ENCODE measurements at places on chromosomes 2 and 18.

DNA sequence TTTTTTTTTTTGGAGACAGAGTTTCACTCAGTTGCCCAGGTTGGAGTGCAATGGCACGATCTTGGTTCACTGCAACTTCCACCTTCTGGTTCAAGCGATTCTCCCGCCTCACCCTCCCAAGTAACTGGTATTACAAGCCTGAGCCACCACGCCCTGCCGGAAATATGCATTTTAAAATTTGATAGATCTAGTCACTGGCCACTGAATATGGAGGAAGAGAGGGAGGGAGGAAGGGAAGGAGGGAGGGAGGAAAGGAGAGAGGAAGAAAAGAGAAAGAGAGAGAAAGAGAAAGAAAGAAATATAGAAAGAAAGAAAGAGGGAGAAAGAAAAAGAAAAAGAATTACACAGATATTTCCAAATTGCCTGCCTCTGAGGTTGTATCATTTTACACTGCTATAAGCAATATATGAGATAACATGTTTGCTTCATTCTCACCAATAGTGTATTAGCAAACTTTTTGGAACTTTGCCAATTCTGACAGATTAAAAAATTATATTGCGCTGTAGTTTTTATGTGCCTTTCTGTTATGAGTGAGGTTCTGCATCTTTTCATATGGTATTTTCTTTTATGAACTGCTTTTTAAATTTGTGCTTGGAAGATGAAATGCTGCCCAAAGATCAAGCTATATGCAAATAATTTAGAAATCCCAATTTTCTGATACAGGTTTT, 161.2 kb upstream of the MAP3K20 start:
- no peak for DNase-seq

GRCh38 chr18:38174173-38174572, 608.6 kb upstream of the CELF4 start:
- no peak for DNase-seq

- DNase-seq = peak; percentile 95
Observed at GRCh38 chr2:102848366-102848839, 86.6 kb downstream of the TMEM182 start.

GRCh38 chr2:103809941-103810441, 1043.9 kb upstream of the POU3F3 start:
- DNase-seq = peak; percentile 15

GRCh38 chr18:76416911-76417310, 78.1 kb downstream of the ZNF516 start:
- DNase-seq = no peak

- DNase-seq = no peak
Observed at GRCh38 chr2:134140251-134140661, 113.6 kb upstream of the MGAT5 start.

- no peak for DNase-seq
Observed at GRCh38 chr18:44149706-44150105, 531.0 kb upstream of the SETBP1 start.

- no peak for DNase-seq
Observed at GRCh38 chr18:59660786-59661743, 36.2 kb downstream of the CCBE1 start.

GRCh38 chr2:239300871-239301735, 99.7 kb downstream of the HDAC4 start:
- DNase-seq = no peak

DNA sequence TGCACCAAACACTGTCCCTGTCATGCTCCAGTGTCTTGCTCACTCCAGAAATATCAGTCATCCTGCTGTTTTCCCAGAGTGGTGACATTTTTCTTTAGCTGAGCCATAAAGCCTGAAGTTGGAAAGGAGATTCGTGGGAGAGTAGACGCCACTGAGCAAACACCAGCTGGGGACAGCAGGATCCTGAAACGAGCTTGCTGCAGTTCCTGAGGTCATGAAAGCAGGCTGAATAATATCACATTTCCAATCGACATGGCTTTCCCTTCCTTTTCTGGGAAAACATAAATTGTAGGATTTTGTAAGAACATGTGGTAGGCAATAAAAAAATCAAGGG, 276.4 kb downstream of the CDCA7 start:
- no peak for DNase-seq

GRCh38 chr2:216057688-216058193, 23.9 kb downstream of the PECR start:
- DNase-seq = no peak

DNA sequence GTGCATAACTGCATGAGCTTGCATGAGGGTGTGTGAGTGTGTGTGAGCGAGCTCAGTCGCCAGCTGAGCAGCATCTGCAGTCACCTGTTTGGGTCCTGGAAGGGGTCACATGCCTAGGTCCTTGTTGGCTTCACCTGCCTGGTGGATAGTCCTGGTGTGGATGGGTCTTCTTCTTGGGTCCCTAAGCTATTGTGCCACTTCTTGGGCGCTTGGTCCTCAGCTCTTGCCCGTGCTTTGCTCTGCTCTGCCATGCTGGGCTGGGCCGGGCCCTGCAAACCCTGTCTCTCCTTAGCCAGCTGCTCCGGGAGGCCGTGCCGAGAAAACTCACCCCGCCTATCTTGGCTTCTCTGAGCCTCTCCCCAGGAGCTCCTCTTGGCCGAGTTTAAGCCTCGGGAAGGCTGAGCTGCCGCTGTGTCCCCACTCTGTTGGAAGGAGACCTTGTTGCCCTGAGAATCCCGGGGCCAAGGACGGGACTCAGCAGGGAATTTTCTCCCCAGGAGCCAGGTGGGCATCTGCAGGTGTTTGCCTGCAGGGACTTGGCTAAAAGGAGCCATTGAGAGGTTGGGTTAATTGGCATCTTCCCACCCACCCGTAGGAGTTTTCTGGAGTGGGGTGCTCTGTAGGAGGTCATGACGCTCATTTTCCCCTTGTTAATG, 300.8 kb downstream of the NDUFA10 start:
- no peak for DNase-seq

- DNase-seq = peak; percentile 72
Observed at GRCh38 chr2:46493971-46494250, 14.5 kb downstream of the TMEM247 start.

- DNase-seq = no peak
Observed at GRCh38 chr2:196568506-196568905, 71.0 kb upstream of the CCDC150 start.

DNA sequence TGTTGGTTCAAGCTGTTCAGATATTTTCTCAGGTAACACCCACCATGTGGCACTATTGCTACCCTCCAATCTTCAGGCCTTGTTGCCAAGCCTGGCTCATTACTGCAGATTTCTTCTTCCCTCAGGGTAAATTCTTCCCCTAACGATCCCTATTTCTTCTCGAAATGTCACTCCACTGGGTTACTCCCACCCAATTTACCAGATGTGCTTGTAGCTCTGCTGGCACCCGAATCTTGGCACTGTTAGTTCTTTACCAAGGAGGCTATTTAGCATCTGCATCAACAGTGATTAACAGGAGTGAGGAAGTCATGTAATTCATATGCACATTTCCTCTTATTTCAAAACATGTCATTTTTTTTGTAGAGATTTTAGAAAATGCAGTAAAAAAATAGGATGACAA, 217.1 kb upstream of the CYRIA start:
- DNase-seq = no peak

GRCh38 chr18:59848002-59848401, 51.8 kb upstream of the PMAIP1 start:
- DNase-seq = no peak

- no peak for DNase-seq
Observed at GRCh38 chr2:120406566-120406965, 60.6 kb downstream of the INHBB start.

GRCh38 chr2:74481961-74482800, 617 bp downstream of the CCDC142 start:
- DNase-seq = peak; percentile 74

DNA sequence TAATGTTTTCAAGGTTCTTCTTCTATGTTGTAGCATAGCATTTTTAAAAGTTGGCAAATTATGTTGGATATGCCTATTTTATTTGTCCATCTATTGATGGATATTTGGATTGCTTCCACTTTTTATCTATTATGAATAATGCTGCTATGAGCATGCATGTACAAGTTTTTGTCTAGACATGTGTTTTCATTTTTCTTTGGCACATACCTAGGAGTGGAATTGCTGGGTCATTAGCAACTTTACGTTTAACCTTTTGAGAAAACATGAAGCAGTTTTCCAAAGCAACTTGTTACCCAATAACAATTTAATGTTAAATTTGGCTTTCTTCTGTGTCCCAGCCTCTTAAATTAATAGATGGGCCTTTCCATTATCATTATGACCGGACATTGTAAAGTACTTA, 30.3 kb downstream of the DNAH6 start:
- no peak for DNase-seq

GRCh38 chr2:17979707-17980106, 101.2 kb downstream of the KCNS3 start:
- DNase-seq = no peak

- DNase-seq = no peak
Observed at GRCh38 chr2:99317161-99317872, 16.3 kb upstream of the LYG1 start.

- no peak for DNase-seq
Observed at GRCh38 chr2:45312275-45312674, 298.8 kb downstream of the SRBD1 start.

DNA sequence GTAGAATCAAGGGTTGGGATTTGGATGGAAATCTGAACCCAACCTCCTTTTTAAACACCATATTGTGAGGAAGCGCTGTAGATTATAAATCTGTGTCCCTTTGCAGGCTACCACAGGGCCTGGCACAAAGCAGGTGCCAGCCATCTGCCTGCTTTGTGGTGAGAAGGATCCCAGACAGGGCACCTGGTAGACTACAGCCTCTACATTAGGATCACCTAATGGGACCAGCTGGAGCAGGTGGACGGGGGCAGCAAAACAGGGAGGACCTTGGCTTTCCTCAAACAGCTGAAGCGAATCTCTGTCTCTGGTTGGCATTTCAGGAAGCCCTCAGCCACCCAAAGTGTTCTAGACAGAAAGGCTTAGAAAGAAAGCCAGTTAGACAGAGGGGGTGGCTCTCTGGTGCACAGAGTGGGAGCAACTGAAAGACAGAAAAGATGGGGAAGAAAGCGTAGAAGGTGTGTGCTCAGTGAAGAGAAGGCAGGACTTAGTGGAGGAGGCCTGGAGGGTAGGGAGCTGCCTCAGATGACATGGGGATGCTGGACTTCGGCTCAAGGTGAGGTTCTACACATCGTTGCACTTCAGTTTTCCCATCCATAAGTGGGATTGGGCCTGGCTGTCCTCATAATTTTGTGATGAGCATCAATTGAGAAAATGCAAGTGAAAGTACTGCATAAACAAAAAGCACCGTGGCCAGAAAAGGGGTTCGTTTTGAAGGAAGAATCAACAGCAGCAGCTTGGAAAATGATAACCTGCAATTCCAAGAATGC, 350.8 kb downstream of the CYRIA start:
- no peak for DNase-seq

DNA sequence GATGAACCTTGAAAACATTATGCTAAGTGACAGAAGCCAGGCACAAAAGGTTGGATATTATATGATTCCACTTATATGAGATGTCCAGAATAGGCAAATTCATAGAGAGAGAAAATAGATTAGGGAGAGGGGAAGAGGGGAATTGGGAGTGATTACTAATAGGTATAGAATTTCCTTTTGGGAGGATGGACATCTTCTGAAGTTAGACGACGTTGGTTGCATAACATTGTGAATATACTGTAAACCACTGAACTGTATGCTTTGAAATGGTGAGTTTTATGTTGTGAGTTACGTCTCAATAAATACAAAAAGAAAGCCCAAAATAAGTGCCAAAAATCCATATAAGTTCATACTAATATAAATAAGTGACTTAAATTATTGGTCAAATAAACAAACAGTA, 18.6 kb upstream of the CYP26B1 start:
- DNase-seq = no peak

DNA sequence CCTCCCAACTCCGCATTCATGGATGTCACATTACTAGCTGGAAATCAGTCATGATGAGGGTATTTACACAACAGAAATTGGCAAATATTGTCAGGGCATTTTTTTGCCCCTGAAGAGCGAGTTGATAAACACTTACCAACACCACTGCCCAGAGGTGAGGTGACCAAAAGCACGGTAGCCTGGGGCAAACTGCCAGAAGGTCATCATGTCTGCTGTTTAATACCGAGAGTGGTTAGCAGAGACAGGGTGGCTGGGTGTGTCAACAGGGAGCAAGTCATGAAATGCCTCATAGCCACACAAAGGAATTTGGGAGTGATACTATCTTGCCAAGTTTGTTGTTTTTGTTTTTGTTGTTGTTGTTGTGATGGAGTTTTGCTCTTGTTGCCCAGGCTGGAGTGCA, 37.0 kb upstream of the EPC2 start:
- DNase-seq = no peak

DNA sequence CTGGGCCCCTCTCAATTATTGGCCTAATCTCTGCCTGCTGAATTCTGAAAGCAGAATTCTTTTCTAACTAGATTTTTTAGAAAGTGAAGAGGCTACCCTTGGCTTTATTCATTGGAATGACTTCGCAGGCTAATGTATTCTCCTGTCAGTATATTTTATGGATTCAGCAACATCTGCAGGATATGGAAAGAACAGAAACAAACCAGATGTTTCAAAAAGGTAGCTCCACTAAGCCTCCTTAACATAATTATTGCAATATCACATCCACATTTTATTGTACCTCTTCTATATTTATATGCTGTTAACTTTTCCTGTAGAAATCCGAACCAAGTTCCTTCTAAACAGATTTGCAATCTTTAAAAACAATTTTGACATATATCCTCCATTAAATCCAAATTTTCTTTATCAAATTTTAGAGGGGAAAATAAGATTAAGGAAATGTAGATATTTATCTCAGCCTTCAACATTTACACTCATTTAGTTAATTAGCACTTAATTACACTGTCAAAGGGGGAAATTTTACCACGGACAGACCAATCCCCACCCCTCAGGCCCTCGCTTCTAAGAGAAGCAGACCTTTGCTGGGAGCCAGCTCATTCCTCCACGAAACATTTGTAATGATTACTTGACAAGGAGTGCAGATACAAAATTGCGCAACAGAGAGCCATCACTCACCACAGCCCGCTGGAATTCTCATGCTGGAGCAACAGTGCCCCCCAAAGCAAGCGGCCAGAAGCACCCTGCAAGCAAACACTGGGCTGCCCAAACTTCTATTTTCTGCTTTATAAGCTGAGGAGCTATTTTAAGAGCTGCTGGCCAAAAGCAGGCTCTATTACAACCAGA, 253.4 kb downstream of the ETAA1 start:
- peak; percentile 80 for DNase-seq

DNA sequence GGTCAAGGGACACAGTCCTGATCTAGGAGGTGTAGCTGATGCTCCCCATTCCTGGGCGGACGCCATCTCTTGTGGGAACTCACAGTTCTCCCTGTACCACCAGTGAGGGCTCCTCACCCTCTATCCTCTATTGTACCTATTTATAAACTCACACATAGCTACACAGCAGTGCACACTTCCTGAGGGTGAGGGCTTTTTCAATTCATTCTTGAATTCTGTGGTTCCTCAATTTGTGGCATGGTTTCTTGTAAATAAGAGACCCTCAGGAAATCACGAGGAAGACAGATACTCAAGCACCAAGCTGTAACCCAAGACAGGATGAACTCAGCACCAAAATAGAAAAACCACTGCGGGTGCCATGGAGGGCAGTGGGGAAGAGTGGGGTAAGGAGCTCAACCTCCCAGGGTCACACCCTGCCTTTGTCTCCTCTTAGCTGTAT, 245.9 kb upstream of the PXDN start:
- no peak for DNase-seq

- DNase-seq = no peak
Observed at GRCh38 chr2:644871-645270, 32.3 kb downstream of the TMEM18 start.

Measured in neural progenitor cell (in vitro differentiated cells).